Immature natural killer cell (primary cell): ENCODE measurements at places on chromosomes 16 and 17. TPM values are rescaled to one million over a fixed set of nuclear protein-coding genes. Genes with fewer than 3 reads are reported as not detected.

The MAPT gene
- 0.40 TPM for polyA plus RNA-seq

The SLC35G6 gene
- polyA plus RNA-seq, result not detected

- DNase-seq, result no peak
Observed at GRCh38 chr16:78321620-78322360, 222.3 kb downstream of the WWOX start.

- no peak for DNase-seq
Observed at GRCh38 chr16:68272507-68273209, 8.3 kb downstream of the SLC7A6 start.

DNA sequence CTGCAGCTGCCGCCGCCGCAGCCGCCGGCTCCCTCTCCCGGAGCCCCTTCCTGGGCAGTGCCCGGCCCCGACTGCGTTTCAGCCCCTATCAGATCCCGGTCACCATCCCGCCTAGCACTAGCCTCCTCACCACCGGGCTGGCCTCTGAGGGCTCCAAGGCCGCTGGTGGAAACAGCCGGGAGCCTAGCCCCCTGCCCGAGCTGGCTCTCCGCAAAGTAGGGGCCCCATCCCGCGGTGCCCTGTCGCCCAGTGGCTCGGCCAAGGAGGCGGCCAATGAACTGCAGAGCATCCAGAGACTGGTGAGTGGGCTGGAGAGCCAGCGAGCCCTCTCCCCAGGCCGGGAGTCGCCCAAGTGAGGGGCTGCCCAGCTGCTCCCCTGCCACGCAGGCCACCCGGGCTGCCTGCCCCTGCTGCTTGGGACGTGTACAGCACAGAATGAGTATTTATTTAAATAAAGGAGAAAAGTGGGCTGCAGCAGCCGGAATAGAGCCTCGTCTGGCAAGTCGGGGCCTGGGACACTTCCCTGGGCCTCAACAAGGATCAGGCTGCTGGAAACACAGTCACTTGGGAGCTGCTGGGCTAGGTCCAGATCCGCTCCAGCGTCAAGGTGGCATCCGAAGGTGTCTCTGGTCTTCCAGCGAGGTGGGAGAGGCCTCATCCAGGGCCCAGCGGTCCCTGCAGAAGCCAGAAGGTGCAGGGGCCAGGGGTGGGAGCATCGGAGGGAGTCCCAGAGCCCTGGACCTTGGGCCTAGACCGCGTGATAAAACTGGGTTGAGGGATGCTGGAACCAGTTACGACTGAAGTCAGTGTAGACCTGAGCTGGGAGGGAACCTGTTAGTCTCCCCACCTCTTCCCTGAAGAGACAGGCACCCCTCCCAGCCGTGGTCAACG, 8.8 kb downstream of the TBX2 start:
- no peak for DNase-seq

GRCh38 chr16:1747934-1748333, 23.4 kb downstream of the NME3 start:
- DNase-seq, result no peak

- DNase-seq, result no peak
Observed at GRCh38 chr17:47935961-47936360, 5.4 kb upstream of the PNPO start.

The TBC1D3I gene
- not detected for polyA plus RNA-seq

DNA sequence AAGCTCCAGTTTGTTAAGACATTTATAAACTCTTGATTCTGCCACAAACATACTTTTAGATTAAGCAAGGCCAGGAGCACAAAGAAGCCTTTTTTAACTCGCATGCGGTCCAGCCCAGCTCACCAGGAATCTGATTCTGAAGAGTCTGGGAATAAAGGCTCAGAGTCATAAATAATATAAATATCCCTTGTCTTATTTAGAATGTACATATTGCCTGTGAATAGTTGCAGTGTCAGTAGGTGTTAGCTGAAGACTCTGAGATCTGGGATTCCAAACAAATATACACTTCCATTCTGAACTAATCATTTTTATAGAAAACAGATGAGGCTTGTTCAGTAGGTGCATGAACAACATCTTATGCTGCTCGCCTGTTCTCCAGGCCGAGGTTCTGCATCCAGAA, 59.1 kb upstream of the ELAC2 start:
- DNase-seq, result no peak

The C17orf50 gene
- not detected for polyA plus RNA-seq

DNA sequence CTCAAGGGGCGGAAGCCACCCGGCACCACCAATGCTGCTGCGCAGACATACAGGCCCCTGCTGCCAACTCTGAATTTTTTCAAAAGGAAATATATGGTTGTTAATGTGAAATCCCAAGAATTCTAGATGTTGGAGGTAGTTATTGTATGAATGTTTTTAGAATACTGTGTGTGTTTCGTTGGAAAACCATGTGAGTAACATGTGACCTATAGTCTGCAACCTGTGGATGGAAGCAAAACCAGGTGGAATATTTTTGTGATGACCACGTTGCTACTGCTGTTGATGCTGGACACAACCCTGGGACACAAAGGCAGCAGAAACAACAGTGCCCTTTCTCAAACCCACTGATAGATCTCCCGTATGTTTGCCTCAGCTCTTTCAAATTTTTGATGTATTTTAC, 376.3 kb upstream of the SALL1 start:
- DNase-seq, result no peak

The P2RX1 gene
- not detected for polyA plus RNA-seq

GRCh38 chr17:83071966-83072562, 7.3 kb upstream of the METRNL start:
- DNase-seq, result no peak

GRCh38 chr16:55039931-55040330, 109.3 kb downstream of the IRX5 start:
- DNase-seq, result no peak

GRCh38 chr17:64747938-64748540, 85.9 kb upstream of the SMURF2 start:
- no peak for DNase-seq

GRCh38 chr16:3187798-3188674, at the start of gene OR1F1:
Gene OR1F1, plus strand, starts transcription at chr16:3188204.
- peak; percentile 44 for DNase-seq

DNA sequence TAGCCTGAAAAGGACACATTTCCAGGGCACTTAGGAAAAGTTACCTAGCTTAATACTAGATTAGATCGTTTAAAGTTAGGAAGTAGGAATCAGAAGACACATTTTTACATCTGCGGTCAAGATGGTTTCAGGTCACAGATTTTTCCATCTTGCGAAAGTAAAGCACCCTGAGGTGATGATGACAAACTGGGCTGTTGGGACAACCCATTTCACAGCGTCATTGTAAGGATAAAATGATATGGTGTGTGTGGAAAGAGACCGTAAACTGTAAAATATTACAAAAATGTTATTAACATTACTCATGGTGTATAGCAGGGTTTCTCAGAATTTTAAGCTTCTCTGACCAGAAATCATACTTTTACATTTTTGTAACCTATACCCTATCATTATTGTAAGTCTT, 10.1 kb upstream of the MAP2K6 start:
- no peak for DNase-seq

GRCh38 chr16:9099131-9099625, 7.7 kb downstream of the HAPSTR1 start:
- DNase-seq, result no peak

- peak; percentile 56 for DNase-seq
Observed at GRCh38 chr17:62653002-62653825, 25.7 kb downstream of the MRC2 start.
